ENCODE measurements at places on chromosomes 2 and 18. TPM values are rescaled to one million over a fixed set of nuclear protein-coding genes. Genes with fewer than 3 reads are reported as not detected.

The DNAJC27 gene
- polyA plus RNA-seq = 12.9 TPM

DNA sequence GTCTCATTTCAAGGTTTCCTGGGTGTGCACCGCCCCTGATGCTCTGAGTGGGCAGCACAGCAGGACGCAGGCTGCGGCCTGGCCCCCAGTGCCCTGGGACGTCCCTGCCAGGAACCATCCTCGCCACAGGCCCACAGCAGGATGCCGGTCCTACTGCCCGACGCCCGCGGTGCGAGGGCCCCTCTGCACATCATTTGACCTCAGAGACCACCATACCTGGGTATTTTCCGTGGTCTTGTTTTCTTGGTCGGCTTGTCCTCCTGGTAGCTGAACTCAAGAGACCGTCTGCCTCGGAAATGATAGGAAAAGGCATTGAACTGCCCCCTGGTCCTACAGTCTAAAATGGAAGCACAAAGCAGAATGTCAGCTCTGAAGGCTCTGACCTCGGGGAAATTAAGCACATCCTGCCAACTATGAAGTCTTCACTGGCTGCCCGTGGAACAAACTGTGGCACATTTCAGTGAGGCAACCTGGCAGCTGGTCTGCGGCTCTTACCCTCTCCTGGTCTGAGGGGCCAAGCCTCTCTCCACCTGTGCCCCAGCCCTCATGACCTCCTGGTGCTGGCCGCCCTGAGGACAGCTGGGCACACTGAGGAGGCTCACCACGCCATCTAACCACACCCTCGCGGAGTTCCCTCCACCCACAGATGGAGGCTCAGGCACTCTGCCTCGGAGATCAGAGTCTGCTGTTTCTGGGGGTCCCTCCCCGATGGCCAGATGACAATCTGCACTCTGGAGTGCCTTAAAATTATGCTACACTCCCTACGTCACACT, 105.0 kb downstream of the PXDN start:
- no peak for DNase-seq

GRCh38 chr2:68448671-68449653, 18.1 kb downstream of the FBXO48 start:
- DNase-seq = no peak

The CYS1 gene
- polyA plus RNA-seq = 4.1 TPM

DNA sequence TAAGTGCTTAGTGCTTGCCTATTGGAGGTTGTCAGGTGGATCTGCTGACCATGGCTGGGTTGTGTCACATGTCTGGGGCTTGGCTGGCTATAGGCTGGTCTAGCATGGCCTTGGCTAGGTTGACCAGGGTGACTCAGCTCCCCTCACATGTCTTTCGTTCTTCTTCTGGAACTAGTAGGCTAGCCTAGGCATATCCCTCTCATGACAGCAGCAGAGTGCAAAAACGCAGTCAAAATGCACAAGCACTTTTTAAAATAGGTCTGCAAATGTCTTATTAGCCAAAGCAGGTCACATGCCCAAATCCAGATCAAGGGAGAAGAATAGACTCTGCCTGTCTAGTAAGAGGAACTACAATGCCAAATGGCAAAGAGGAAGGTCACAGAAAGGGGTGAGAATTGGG, 179.7 kb upstream of the ACVR2A start:
- no peak for DNase-seq

- DNase-seq = peak; percentile 44
Measured at GRCh38 chr2:15812187-15812780, 128.1 kb upstream of the MYCN start.

GRCh38 chr2:230422149-230422548, 6.1 kb downstream of the SP100 start:
- DNase-seq = no peak

DNA sequence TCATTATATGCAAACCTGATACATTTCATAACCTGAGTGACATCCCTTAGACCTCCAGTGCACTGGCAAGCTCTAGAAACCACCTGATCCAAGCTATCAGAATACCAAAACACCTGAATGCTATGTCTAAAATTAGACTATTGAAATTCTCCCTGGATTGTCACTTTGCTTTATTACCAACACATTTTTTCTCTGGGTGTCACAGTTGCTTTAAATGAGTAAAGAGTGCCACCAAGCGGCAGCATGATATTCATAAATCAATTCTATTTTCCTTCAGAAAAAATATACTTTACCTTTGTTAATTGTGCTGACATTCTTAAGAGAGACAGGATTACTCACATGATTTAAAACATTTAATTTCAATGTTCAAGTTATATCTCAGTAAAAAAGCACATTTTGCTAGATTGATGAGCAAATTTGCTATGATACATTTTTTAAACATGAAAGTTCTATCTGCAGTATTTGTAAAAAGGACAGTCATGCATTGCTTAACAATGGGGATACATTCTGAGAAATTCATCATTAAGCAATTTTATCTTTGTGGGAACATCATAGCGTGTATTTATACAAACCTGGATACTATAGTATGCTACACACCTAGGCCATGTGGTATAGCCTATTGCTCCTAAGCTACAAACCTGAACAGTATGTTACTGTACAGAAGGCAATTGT, 338.4 kb upstream of the SLC39A10 start:
- peak; percentile 41 for DNase-seq
